Osteocyte (in vitro differentiated cells): ENCODE measurements at places on chromosomes 5 and 9. TPM values are rescaled to one million over a fixed set of nuclear protein-coding genes. Genes with fewer than 3 reads are reported as not detected.

DNA sequence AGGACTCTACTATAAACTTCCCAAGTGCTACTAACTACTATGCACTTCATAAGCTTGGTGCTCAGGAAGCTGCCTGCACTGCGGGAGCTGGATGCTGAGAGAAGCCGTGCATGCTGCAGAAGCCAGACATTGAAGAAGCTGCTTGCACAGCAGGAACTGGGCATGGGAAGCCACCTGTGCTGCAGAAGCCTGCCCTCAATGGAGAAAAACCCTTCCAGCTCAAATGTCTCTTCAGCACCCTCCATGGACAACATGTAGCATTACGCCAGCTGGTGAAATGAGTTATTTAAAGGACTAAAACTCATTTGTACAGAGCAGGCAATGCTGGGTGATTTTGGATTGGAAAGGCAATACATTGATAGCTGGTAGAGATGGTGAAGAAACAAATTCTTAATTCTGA is 247.2 kb downstream of the KIF4B start:
- H3K27me3 ChIP-seq = no peaks in the 10 kb centered on the region
- H3K36me3 ChIP-seq = no peaks in the 10 kb centered on the region

GRCh38 chr5:133866160-133866902 is 102.1 kb downstream of the C5orf15 start:
- DNase-seq = no peak
- peaks cover 6% of the 10 kb centered on the region for H3K4me1 ChIP-seq
- no peak overlapping the region for H3K4me3 ChIP-seq
- no peaks in the 10 kb centered on the region for H3K36me3 ChIP-seq
- peaks cover 15% of the 10 kb centered on the region for H3K27me3 ChIP-seq

DNA sequence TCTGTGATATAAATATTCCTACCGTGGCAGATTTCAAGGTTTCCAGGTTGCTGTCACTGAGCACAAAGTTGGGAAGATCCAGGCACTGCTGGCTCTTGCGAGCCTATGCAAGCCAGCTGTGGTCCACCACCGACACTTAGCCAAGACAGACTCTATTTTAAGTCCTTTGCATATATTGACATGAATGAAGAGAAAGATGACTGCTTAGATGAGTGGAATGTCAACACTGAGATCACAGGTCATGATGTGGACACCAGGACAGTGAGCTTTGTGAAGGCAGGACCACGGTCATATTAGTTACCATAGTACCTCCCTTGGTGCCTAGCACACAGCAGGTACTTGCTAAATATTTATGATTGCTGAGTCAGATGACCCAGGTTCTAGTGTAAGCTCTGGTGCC is 217.0 kb downstream of the PAPPA start:
- no peak overlapping the region for H3K27ac ChIP-seq
- no peak for DNase-seq
- no peaks in the 10 kb centered on the region for H3K27me3 ChIP-seq
- no peak overlapping the region for H3K4me3 ChIP-seq
- peaks cover 48% of the 10 kb centered on the region for H3K36me3 ChIP-seq
- H3K4me1 ChIP-seq = peaks cover 25% of the 10 kb centered on the region

DNA sequence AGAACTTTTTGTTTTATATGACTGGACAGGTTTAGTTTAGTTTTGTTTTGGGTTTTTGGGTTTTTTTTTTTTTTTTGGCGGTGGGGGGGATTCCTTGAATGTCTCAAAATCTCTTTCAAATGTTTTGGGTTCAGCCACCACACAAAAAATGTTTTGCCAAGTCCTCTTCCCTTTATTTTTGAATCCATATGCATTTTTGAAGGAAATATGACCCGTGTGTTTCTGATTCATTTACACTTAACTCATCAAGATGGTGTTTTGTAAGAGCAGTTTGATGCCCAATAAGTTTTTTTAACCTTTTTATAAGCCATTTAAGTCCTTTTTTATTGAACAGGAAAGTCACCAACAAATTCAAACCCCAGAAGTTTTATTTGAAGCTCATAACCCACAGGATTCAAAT is 209.8 kb downstream of the CWC27 start:
- no peak for DNase-seq
- peaks cover 20% of the 10 kb centered on the region for H3K36me3 ChIP-seq
- no peak overlapping the region for H3K27ac ChIP-seq
- H3K27me3 ChIP-seq = no peaks in the 10 kb centered on the region

Gene PTGES
- 0.83 and 0.94 TPM in 2 replicates for total RNA-seq

- no peaks in the 10 kb centered on the region for H3K27me3 ChIP-seq
- no peak for DNase-seq
- peaks cover 19% of the 10 kb centered on the region for H3K4me1 ChIP-seq
- no peak overlapping the region for H3K4me3 ChIP-seq
These were observed 144.3 kb upstream of the NREP start for GRCh38 chr5:111901296-111901695.

DNA sequence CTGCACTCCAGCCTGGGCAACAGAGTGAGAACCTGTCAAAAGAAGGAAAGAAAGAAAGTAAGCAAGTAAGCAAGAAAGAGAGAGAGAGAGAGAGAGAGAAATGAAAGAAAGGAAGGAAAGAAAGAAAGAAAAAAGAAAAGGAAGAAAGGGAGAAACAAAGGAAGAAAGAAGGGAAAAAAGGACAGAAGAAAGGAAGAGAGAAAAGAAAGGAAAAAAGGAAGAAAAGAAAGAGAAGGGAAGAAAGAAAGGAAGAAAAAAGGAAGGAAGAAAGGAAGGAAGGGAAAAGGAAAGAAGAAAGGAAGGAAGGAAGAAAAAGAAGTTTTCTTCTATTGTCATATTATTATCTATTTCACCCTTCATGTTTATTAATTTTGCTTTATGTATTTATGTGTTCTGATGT is 251.1 kb upstream of the CD180 start:
- H3K27me3 ChIP-seq = peaks cover 3% of the 10 kb centered on the region
- H3K36me3 ChIP-seq = peaks cover 1% of the 10 kb centered on the region
- DNase-seq = no peak
- no peak overlapping the region for H3K4me3 ChIP-seq
- H3K4me1 ChIP-seq = no peaks in the 10 kb centered on the region

DNA sequence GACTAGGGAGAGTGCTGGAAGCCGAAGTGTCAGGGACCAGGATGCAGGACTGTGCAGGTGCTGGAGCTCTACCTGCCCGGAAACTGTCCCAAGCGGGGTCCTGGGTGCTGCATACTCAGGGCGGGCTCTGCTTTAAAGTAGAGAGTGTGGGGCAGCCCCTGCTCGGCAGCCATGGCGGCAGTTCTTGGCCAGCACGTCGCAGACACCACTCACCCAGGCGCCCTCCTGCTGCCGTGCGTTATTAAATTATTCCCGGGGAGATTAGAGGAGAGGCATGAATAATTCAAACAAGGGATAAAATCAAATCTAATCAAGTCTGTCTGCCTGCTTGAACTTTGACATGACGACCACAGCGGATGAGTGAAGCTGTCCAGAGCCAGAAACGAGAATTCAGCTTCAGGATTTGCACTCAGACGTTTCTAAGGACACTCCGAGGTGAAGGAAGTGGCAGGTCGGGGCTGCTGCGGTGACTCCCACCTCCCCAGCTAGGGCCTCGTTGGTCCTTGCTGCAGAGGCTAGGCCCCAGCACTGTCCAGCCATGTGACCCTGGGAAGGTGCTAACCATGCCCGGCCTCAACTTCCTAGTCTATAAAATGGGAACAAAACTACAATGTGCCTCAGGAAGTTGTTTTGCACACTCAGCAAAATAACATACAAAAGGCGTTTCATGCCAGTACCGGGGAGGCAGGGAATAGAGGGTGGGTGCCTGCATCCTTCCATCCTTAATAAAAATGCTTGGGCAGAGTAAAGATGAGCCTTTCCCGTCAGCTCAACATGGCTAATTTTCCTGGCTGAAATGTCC is 91.3 kb upstream of the ADAMTS2 start:
- no peak overlapping the region for H3K27ac ChIP-seq
- no peaks in the 10 kb centered on the region for H3K36me3 ChIP-seq
- H3K4me1 ChIP-seq = no peaks in the 10 kb centered on the region
- DNase-seq = no peak
- no peak overlapping the region for H3K4me3 ChIP-seq
- no peaks in the 10 kb centered on the region for H3K27me3 ChIP-seq
